Left cardiac atrium (tissue), 4 donors: ENCODE measurements at places on chromosomes 16 and 17.

DNA sequence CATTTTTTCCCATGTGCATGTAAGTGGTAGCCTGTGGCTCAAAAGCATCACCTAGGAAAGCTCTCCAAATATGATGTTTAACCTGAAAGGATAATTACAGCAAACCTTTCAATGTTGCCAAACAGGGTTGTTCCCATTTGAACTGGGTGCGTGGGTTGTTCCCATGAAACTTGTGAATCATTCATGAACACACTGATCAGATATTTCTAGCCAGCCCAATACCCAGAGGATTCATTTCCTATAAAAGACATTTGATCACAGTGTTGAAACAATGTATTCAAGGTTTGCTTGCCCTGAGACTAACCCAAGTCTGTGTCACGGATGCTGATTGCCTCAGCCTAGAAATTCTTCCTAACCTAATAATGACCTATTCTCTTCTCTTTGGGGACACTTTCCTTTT is 12.9 kb downstream of the KRT39 start:
- DNase-seq, result no peak

- no peak for DNase-seq
Observed at GRCh38 chr16:29007730-29008593, 23.1 kb downstream of the LAT start.

GRCh38 chr16:51359141-51359955 is 208.3 kb upstream of the SALL1 start:
- peak; percentile 23 for DNase-seq

GRCh38 chr17:43528319-43528987 is 17.7 kb downstream of the ETV4 start:
- DNase-seq, result peak; percentile 64

- DNase-seq, result no peak
Observed at GRCh38 chr17:2485543-2485942, 26.1 kb downstream of the METTL16 start.

DNA sequence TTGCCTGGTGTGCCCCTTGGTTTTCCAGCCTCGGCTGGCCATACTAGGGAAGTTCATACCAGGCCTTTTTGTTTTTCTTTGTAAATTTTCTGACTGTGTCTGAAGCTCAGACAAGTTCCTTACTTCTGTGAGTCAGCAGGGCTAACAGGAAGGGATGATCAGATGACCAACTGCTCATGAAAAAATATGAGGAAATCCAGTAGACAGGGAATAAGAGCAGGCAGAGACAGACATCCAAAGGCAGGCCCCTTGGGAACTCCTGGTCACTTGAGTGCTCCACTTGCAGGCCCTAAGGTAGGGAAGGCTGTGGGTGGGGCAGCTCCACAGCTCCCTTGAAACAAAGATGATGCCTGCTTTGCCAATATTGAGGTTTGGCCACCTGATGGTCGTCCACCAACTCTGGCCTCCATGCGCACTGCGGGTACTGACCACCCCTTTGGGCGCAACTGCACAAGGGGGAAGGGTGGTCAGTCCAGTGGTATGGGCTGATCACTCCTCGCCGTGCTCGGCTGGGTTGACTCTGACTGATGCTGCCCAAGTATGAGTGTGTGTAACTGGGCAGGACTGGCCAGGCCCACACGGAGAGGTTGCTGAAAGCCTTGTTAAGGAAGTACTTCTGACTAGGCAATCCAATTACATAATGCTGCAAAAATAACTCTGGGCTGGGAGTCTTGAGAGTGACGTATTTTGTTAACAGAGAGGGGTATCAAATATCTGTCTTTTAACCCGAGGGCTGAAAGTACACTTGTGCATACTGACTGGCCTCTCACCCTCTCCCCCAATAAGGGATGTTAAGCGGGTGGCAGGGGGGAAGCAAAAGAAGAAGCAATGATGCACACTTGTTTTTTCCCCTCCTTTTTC is 20.8 kb upstream of the ZFHX3 start:
- DNase-seq, result peak; percentile 73

DNA sequence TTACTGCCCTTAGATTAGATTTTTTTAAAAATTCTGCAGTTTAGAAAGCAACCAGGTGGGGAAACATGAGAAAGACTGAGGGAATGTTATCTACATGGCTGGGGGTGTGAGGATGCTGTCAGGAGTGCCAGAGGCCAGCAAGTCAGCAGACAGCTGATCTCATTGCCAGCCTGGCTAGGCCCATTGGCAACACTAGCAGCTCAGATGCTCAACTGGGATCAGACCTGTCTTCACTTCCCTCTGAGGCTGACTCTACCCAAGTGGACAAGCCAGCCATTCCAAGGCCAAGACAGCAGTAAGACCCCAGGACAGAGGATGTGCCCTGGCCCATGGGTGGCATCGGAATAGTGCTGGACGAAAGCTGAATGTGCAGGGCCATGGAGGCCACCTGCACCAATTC is 96.2 kb downstream of the TMEM132E start:
- DNase-seq, result no peak

GRCh38 chr16:84729716-84730320 is 30.0 kb downstream of the USP10 start:
- no peak for DNase-seq

- DNase-seq, result no peak
Observed at GRCh38 chr16:69055008-69055407, 50.4 kb upstream of the HAS3 start.

DNA sequence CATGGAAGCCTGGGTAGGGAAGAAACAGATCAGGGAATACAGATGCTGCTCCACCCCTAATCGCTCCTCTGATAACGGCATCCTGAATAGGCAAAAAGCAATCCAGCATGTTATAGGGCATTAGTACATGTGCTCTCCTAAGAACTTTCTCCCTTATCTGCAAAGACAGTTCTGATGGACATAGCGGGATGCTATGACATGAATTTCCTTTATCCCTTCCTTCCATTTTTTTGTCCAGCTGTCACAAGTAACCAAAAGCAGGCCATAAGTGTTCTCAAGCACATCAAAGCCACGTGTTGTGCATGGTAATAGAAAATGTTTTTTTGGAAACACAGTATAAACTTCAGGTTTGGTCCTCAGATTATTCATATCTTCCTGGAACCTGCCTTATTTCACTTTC is 141.4 kb upstream of the MON1B start:
- DNase-seq, result no peak

DNA sequence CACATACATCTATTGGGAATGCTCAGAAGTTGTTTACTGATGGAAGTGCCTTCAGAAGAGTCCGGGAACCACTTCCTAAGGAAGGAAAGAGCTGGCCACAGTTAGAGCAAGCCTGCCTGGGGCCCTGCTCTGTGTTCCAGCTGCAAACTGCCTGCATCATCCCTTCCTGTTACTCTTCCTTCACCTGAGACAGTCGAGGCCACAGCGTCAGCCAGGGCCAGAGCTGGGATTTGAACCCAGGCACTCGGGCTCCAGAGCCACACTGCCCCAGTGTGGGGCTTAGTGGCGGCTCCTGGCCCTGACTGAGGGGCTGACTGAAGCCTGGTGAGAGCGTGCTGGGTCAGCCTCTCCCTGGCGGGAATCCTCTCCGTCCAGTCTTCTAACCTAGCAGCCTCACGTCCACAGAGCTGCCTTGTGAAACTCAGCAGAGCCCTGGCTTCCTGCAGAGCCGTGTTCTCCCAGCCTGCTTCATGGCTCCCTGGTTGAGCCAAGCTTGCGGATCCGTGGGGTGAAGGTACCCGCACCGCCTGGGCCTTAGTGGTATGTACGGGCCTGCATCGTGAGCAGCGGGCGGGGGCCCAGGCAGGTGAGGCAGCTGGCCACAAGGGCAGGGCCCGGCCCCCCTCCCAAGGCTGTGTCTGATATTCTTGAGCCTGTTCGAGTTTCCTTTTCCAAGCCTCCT is 4.6 kb upstream of the C17orf99 start:
- DNase-seq, result peak; percentile 26

DNA sequence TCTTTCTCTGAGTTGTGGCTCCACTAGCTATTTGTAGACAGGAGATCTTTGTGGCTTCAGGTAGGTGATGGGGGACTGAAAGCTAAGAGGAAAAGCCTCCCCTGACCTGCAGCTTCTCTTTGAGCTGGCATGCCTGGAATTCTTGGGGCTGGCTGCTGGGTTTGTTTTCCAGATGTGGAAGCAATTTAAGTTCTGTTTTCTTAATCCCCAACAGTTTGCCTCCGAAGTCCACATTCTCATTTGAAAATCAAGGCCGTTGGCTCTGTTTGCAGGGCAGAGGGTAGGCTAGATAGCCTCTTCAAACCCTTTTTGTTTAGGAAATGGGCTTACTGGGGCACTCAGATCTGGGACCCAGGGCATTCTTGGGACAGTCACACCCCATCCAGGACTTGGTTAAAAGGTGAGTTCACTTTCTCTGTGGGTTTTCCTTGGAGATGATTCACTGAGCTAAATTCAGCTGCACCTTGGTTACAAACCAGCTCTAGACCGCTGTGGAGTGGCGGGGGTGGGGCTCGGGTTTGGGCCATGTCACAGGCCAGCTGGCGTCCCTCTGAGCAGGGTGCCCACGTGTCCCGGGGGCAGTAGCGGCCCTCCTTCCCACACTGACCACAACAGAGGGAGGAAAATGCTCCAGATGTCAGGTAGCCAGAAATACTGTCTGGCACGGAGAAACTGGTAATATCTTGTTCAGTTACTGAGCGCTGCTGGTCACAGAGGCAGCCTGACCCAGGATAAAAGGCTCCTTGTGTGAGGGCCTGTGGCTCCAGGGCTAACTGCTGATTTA is 108.5 kb downstream of the RAB11FIP4 start:
- no peak for DNase-seq

GRCh38 chr17:37792787-37793186 is 47.9 kb upstream of the HNF1B start:
- DNase-seq, result no peak

- no peak for DNase-seq
Observed at GRCh38 chr16:74942977-74943918, 41.7 kb downstream of the WDR59 start.

DNA sequence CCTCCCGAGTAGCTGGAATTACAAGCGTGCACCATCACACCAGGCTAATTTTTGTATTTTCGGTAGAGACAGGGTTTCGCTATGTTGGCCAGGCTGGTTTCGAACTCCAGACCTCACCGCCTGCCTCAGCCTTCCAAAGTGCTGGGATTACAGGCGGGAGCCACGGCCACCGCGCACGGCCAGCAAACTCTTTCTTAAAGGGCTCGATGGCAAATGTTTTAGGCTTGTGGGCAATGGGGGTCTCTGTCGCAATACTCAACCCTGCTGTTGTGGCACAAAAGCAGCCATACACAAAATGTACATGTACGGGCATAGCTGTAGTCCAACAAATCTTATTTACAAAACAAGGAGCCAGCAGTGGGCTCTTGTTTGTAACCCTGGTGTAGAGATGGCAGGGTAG is 18.4 kb downstream of the PARN start:
- no peak for DNase-seq

DNA sequence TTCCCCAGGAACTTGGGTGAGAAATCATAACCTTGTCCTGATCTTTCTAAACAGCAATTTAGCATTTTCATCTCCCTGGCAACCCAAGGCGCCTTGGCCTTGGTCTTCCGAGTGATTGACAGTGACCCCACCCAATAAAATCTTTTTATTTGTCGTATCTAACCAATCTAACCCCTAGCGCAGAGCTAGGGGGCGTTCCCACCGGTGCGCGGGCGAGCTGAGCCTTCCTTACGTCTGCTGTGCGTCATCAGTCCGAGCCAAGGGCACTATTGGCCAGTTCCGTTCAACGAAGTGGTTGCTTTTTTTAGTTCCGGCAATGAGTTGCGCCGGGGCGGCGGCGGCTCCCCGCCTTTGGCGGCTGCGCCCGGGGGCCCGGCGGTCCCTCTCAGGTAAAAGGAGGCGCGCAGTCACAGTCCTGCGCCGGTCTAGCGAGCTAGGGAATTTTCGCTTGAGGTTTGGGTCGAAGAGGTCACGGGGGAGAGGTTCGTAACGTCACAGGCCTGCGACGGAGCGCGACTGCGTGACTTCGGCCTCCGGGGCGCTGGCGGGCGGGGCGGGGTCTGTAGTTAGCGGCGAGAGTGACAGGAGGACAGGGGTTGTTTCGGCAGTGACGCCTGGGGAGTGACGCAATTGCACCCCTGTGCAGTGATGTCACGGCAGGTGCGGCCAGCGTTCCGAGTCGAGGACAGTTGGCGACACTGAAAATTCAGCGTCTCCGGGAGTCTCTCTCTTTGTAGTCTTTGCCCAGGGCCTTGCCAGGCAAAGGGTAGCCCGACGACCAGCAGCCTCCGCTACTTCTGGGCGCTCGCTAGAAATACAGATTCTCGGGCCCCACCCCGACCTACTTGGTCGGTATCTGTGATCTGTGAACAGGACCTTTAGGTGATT is at the start of gene COQ7:
COQ7 (plus strand) TSS at position 266 of the 888 bp plus-strand sequence; CDS start at position 317, 51 bp downstream.
- DNase-seq, result peak; percentile 99

GRCh38 chr17:48440669-48441068 is 10.7 kb upstream of the SKAP1 start:
- no peak for DNase-seq

GRCh38 chr16:9225527-9226316 is 134.3 kb downstream of the HAPSTR1 start:
- DNase-seq, result no peak

DNA sequence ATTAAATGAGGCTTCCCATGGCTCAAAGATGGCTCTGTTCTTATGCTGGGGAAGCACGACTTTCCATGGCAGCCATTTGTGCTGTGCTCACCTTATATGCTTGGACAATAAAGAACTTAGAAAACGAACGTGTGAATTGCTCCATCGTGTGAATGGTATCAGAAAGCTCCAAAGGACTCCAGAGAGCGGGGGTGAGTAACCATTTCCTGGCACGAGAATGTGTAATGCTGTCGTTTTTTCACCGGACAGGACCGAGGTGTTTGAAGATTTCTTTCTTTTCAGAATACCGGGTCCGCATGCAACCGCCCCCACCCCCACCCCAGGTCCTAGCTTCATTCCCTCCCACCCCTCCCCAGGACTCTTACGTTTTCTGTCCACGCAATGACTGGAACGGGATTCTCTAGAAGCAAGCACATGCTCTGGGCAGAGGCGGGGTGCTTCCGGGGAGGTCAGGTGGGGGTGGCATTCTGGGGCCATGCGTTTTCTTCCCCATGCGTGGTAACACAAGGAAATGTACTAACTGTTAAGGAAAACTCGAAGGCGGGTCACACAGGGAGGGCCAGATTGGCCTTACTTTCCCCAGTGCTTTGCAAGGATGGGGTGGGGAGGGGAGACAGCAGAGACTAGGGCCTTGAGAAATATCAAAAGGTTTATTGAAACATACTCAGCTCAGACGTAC is 26.2 kb downstream of the GPRC5B start:
- DNase-seq, result no peak

DNA sequence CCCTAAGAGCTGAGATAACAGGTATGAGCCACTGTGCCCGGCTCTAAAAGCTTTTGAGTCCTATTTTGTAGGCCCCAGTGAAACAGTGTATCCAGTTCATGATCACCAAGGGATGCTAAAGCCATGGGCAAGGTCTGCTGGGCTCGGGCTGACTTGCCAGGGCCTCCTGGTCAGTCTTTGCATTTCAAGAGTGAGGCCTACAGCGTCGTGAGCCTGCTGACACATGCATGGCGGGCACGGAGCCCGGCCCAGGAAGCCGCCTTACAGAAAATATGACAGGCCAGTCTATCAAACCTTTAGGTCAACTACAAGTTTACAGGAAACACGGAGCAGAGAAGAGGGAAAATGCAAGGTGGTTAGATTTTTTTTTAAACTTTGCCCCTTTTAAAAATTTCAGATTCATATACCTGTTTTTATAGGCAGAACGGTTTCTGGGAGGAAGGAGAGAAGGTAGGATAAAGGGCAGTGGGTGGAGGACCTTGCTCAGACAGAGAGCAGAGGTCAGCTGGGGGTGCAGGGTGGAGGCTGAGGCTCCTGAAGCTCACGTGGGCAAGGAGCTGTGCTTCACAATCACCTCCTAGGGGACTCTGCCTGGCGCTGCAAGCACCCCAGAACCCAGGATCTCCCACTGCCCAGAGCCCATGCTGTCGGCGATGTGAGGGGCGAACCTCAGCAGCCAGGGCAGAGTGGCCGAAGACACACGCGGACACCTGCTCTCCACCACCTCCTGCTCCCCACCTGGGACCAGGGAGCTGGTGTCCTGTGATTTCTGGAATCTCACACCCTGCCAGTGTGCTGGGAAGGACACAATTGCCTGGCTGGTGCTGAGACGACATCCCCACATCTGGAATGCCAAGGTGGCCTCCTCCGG is 21.3 kb downstream of the C16orf95 start:
- no peak for DNase-seq
